ENCODE measurements at places on chromosomes 7 and 10.

DNA sequence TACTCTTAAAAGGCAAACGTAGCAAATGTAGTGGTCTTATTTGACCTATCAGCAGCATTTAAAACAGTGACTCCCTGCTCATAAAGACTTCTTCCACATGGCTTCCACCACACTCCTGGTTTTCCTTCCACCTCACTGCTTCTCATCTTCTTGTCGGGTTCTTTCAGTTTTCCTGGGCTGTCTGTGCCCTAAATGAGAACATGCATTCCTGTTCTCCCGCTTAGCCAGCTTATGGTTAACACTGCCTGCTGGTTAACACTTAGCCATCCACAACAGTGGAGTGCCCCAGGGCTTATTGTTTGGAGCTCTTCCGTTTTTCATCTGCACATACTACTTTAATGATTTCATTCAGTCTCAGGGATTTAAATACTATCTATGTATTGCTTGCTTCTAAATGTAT lies 34.3 kb upstream of the EXOC6 start:
- no peak for DNase-seq

GRCh38 chr7:128831178-128831993 lies 1.2 kb downstream of the FLNC start:
- no peak for DNase-seq

- peak; percentile 13 for DNase-seq
These were observed 56.8 kb upstream of the FAM171A1 start for GRCh38 chr10:15427843-15428414.

GRCh38 chr7:83410989-83411591 lies 237.8 kb downstream of the SEMA3E start:
- DNase-seq: peak; percentile 15

DNA sequence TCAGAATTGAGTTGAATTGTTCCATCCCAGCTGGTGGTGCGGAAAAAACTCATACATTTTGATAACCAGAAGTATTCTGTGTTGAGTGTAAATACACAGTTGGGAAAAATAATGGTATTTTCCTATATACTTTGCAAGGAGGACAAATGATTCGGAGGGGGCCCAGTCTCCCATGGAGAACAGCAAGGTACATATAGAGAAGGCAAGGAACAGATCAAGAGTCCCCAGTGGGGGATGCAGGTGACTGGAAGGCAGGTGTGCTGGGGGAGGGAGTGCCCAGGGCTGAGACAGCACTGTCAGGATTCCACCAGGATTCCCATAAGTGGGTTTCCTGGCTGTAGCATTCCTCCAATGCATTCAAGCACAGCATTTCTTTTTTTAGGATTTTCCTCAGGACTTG lies 10.8 kb upstream of the ADCY1 start:
- no peak for DNase-seq

- DNase-seq: no peak
These were observed 105.2 kb upstream of the GPR141 start for GRCh38 chr7:37578350-37578749.

DNA sequence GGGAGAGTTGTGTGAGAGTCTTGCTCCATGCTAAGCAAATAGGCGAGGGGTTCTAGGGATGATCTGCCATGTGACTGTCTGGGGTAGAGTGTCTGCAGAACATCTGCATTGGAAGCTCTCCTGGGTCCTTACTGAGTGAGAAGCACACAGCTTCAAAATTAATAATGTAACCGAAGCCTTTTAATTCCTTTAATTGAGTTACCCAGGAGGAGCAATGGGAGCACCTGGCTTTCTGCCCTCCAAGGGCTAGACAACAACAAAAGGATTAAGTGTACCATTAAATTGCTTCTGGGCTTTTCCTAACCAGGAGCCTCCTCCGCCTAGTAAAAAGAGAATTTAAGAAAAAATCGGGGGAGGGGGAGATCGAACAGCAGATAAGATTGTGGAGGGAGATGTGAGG lies 102.0 kb upstream of the TBX20 start:
- DNase-seq: no peak

GRCh38 chr7:2157473-2158279 lies 75.1 kb downstream of the MAD1L1 start:
- DNase-seq: peak; percentile 89

DNA sequence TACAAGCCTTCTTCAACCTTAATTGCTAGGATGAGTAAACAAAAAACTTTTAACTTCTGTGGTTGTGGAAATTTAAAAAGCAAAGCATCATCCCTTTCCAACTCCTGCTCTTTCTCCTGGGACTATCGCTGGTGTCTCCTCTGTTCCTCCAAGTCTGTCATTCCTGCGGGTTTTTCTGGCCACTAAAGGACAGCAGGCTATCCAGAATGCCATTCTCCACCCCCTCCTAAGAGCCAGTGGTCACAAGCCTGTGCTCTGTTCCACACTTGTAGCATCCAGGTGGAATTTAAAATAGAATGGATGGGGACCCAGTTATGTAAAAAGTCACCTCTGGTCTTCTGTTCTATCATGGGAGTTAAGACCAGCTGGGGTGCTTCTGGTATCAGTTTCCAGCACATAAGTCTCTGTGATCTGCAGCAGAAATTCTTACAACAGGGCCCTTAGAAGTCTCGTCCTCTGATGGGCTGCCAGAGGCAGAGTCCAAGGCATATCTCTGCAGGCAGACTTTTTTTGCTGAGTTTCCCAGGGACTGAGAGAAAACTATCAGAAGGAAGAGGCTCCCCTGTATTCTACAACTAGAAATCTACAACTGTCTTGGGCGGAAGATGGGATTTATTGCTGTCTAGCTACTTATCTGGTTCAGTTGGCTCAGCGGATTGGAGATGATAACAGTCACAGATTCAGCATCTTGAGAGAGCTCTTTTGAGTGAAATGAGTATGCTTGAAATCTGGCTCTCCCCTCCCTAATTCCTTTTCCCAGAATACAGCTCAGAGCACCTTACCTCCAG lies 5.1 kb upstream of the WNT16 start:
- DNase-seq: no peak
